Sigmoid colon (tissue), 7 donors: ENCODE measurements at places on chromosomes 13 and 19. TPM values are rescaled to one million over a fixed set of nuclear protein-coding genes. Genes with fewer than 3 reads are reported as not detected.

- DNase-seq = peak; percentile 78
These were observed 1.9 kb downstream of the CDC42EP5 start for GRCh38 chr19:54470991-54471782.

- no peak for DNase-seq
These were observed 651 bp upstream of the POLR1D start for GRCh38 chr13:27621116-27621365.

DNA sequence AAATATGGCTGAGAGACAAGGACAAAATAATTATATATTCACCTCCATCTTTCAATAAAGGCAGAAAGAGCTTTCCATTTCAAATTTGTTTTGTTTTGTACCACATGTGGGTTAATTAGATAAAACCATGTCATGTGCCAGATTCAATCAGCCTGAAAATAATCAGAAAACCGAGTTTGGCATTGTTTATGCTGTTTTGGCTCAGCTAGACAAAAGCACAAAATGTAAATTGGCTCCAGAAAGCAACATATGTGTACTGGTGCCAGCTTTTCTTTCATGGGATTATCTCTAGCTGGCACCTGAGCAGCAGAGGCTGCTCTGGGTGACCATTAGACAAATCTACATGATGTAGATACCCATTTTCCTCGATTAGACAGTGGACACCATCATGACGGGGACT, 9.2 kb upstream of the DNAJC15 start:
- no peak for DNase-seq

DNA sequence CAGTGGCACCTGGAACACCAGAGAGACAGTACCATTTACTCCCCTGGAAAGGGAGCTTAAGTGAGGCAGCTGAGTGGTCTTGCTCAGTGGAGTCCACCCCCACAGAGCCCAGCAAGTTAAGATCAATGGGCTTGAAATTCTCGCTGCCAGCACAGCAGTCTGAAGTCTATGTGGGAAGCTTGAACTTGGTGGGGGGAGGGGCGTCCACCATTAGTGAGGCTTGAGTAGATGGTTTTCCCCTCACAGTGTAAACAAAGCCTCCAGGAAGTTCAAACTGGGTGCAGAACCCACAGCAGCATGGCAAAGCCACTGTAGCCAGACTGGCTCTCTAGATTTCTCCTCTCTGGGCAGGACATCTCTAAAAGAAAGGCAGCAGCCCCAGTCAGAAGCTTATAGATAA, 30.3 kb upstream of the CEACAM4 start:
- DNase-seq = no peak

The C19orf81 gene
- total RNA-seq = not detected

DNA sequence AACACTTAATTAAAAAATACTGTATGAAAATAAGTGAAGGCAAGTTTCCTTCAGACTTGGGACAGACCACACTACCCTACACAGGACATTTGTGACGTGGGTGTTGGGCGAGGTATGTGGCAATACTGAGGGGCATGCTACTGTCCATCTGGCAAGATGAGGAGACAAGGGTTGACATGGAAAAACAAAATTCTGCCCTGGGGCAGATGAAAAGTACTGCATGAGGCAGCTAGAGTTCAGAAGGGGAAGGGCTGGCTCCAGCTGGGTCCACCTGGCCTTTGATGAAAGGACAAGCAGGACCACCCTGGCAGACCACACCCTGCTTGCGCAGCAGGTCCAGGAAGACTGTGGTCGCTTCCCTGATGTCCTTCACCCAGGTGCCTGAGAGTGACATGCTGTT, 43.2 kb downstream of the LATS2 start:
- no peak for DNase-seq
